ENCODE measurements at places on chromosomes 12 and 14.

DNA sequence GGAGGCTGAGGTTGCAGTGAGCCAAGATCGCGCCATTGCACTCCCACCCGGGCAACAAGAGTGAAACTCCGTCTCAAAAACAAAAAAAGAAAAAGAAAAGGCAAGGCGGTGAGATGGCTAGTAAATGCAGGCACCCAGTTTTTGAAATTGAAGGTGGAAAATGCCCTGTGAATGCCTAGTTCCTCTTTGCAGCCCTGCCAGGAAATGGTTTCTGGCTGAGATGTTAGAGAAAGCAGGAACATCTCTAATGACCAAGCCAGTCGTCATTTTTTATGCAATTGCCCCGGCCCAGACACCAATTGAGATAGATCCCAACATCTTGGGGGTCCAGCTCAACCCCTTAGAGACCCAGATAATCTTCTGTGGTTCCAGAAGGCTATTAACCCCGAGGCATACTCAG, 17.0 kb downstream of the SLC8A3 start:
- DNase-seq: no peak

DNA sequence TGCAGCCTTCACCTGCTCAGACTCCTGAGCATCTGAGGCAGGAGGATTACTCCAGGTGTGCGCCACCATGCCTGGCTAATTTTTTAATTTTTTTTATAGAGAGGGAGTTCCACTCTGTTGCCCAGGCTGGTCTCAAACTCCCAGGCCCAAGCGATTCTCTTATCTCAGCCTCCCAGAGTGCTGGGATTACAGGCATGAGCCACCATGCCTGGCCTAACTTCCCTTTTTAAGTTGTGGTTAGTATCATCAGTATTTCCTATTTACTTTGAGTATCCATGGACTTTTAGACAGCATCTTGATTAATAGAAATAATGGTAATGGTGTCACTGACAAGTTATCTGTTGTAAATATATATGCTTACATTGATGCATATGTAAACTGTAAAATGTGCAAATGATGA, 116.9 kb downstream of the FGD4 start:
- DNase-seq: no peak

GRCh38 chr14:103377522-103378037, 7.6 kb upstream of the MARK3 start:
- no peak for DNase-seq

GRCh38 chr12:41946106-41946505, 198.6 kb downstream of the GXYLT1 start:
- no peak for DNase-seq

- DNase-seq: no peak
Measured at GRCh38 chr12:40175045-40175444, 49.8 kb upstream of the LRRK2 start.

DNA sequence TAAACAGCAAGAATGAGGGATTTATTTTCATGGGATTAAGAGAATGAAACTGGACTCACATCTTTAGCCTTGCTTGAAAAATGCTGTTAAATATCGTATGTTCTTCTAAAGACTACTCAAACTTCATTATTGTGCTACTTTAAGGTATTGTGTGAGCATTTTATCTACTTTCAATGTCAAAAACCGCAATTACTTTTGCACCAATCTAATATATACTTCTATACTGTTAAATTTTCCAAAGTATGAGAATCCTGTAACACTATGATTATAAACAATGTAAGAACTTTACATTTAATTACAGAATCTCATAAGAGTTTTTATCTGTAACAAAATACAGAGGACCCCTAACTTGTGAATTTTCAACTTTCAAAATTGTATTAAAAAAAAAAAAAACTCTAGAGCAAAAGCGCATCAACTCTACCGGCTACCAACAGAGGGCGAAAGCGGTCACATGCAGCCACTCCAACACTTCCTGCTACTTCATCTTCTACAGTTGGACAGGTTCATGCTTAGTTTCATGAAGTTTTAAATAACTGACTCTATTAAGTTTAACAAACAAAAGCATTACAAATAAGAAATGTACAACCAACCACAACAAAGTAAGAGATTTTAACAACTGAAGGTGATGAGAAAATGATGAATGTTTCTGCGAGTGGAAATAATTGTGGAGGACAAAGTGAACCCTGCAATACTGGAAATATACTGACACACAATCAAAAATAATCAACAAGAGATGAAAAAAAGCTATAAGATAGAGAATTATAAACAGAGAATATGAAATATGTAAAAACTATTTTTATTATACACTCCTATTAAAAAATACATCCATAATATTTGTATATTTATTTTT, 210.9 kb downstream of the MED13L start:
- peak; percentile 33 for DNase-seq

- no peak for DNase-seq
Measured at GRCh38 chr12:117850048-117850447, 118.7 kb downstream of the KSR2 start.

DNA sequence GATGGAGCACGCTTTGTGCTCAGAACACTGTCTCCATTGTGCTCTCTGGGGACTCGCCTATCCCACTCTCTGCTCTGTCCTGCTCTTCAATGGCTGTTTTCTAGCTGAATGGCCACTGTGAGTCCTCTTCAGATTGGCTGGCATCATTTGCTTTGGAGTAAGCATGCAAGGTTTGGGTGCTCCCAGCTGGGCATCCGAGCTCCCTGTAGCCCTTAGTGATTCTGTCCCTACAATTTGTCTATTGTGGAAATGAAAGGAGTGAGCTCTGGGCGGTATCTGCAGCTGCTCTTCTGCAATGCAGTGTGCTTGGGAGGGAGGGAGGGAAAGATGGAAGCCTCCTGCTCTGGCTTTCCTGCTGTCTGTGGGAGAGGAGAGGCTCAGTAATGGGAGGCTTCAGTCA, 84.8 kb downstream of the SMOC1 start:
- DNase-seq: no peak
